Posterior cingulate gyrus (tissue), 11 donors: ENCODE measurements at places on chromosomes 4 and X.

- DNase-seq = no peak
Measured at GRCh38 chr4:60396341-60397049, 803.6 kb upstream of the ADGRL3 start.

- no peak for DNase-seq
Measured at GRCh38 chr4:75745721-75746199, 21.4 kb downstream of the USO1 start.

DNA sequence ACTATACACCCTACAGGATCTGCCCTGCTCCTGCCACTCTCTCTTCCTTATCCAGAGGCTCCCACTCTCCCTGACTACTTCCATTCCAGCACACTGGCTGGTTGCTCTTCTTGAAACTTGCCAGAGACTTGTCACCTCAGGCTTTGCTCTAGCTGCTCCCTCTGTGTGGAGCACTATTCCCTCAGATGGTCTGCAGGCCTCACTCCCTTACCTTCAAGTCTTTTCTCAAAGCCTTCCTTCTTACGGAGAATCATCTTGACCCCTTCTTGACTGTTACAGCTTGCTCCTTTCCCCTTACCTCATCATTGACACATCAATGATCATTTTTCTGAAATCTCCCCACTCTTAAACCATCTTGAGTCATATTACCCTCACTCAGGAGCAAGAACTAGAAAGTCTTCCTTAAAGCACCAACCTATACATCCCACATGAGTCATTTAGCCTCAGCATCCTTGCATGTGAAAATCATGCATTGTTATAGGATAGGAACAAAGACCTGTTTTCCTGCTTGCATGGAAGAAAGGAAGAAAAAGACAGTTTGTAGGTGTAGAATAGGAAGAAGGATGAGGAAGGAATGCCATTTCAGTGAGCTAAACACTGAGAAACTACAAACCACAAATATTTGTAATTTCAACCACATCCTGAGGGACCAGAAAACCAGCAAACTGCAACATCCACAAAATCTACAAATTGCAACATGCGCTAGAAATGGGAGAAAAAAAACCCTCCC lies 55.7 kb downstream of the ANTXR2 start:
- no peak for DNase-seq

DNA sequence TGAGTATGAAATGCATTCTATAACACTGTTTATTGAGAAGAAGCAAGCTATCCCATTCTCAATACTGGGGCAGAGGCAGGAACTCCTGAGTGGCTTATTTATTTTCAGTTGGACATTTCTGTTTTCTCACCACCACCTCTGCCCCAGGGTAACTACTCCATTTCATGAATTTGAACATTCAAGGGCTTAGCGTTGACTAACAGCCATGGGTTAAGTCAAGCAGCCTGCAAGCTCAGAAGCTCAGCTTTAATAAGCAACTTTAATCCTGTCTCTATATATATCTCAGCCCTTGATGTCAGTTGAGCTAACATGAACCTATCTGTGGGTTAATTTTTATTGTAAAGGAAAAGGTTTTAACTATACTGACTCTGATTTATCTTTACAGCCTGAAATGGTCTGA lies 93.8 kb downstream of the MBNL3 start:
- DNase-seq = no peak

DNA sequence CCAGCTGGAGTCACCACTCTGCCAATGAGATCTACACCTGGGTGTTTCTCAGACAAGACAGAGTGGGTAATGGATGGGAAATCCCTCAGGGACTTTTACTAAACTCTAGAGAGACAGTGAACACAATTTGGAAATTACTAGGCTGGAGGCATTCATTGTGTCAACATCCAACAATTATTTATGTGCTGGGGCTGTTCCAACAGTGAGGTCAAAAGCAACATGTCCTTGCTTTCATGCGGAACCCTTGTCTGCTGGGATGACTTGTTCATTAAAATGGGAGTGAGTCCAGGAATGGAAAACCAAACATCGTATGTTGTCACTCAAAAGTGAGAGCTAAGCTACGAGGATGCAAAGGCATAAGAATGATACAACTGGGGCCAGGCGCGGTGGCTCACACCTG lies 54.0 kb downstream of the DRD5 start:
- DNase-seq = no peak

GRCh38 chrX:80810365-80810978 lies 795 bp upstream of the BRWD3 start:
- no peak for DNase-seq

DNA sequence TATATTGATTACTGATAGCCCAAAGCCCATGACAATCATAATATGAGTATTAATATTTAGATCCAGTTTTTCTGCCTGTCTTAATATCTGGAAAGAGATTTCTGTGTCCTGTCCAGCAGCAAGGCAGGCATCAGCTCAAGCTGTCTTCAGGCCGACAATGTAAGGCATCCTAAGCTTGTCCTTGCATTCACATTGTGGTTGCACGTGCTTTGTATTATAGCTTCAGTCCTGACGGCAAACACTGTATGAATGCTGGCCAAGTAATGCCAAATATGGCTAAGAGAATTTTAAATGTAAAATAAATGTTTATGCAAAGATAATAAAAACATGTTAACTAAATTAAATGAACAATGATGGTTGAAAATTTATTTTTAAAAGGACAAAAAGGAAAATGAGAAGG lies 255.7 kb upstream of the RPS6KA3 start:
- no peak for DNase-seq

- no peak for DNase-seq
Measured at GRCh38 chr4:173722075-173722474, 192.0 kb upstream of the HAND2 start.

DNA sequence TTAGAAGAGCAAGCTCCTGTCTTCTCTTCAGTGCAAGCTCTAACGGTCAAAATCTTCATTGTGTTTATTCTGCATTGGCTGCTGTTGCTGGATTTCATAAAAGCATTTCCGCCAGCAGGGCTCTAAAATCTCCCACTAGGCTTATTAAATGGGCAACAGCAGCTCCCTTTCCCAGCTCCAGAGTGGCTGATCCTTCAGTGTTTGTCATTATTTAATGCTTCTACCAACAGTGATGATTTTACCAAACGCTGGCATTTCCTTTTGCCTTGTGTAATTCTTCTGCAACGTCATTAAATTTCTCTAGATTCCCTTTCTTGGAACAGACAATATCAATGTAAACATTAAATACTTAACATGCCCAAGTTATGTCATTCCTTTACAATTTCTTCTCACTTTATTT lies 20.1 kb downstream of the SLC7A11 start:
- no peak for DNase-seq

DNA sequence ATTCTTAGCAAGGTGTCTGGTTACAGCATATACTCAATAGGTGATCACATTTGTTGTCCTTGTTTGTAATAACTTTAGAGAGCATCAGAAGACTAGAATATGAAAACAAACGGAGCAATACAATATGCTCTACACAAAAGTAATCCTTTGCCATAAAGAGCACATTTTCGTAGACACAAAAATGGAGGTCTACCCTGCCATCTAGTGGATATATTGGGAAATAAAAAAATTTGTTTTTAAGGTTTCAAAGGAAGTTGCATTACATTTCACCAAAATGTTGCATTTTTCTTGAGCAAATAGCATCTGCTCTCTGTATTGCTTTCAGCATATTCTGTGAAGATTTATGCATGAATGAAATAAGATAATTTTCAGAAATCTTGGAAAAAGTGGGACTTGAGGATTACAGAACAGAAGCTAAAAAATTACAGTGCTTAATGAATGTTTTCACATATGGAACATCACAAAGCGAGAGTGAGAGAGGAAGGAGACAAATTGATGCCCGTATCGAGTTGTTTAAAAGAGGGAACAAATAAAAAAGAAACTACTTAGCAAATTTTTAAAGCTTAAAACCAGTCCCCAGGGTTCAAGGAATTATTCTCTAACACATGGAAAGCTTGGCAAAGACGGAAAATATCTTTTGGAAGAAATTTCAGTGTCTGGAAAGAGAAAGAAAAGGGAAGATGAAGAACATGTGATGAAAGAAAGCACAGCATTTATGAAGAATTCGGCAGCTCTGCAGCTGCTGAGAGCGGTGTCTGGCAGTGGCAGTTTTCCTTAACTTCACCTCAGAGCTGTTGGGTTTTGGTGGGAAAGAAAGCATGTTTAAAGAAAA lies 390.1 kb downstream of the ANKRD50 start:
- DNase-seq = no peak

DNA sequence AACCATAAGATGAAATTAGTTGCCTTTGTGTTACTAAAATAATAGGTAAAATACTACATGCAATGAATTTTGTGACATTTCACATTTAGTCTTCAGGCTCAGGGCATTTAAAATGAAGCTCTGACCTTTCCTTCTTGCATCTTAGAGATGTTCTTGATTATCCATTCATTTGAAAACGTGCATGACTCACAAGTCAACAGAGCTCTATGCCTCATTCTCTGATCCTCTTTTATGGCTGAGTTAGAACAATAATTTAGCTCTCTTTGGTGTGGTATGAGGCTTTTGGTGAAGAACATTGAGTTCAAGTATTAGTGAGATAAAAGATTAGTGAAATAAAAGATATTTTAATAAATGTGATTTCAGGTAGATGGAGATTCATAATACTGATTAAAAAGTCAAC lies 66.5 kb downstream of the TIGD2 start:
- DNase-seq = no peak
